Urinary bladder (tissue), 4 donors: ENCODE measurements at places on chromosomes 6 and 20.

DNA sequence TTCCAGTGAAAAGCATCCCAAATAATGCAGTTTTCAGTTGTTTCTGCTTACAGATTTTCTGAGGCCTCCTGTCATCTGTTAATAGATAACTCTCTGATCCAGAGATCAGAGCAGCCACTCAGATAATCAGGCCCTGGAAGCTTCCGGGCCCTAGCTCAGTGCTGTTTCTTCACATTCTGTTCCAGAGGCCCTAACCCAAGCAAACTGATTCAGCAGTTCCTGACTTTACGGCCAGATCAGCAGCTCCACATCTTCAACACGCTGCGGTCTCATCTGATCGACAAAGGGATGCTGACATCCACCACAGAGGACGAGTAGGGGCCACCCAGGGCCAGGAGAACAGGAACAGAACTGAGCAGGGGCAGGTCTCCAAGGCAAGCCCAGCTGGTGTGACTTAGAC lies 63.1 kb downstream of the CDS2 start:
- DNase-seq: no peak

DNA sequence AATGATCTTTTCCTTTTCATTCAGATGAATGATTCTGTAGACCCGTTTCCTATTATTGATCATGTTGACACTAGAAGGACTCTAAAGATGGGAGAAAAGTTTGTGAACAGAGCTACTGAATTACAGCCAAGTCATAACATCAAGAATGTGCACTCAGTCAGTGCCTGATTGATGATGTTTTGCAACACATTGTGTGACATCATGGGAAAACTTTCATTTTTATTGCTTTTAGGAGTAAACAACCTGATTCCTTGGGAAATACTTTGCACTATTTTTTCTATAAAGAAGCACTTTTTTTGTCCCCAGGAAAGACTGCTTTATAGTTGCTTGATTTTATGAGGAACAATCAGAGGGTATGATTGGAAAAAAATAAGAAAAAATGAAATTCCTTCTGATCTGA lies 383.8 kb upstream of the JAG1 start:
- no peak for DNase-seq

GRCh38 chr20:47334022-47334551 lies 22.4 kb downstream of the ZMYND8 start:
- no peak for DNase-seq

- no peak for DNase-seq
These were observed 129.6 kb downstream of the ZDHHC14 start for GRCh38 chr6:157510323-157511188.

GRCh38 chr6:147195510-147195909 lies 8.7 kb upstream of the STXBP5 start:
- DNase-seq: no peak

DNA sequence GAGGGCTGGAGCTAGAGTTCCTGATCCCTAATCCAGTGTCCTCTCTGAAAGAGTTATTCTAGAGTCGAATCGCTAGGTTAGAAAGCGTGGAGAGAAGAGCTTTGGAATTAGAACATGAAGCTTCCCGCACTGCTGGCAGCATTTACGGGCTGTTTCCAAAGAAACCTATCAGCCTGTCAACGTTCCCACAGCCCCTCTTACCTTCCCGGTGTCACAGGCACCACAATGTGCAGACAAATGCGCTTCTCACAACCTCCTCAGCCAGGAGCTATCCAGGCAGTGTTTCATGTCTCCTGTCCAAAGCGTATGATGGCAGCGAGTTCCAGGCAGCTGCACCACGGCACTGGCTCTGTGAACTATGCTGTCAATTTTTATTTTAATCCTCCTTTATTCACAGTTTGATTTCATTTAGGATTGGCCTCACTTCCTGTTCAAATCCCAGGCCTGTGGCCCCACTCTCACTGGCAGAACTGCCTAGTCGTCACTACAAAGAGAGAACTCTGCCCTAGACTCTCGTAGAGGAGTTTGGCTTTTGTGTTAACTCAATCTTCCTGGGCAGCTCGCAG lies 322.8 kb upstream of the SOX4 start:
- no peak for DNase-seq

- DNase-seq: no peak
These were observed 174.7 kb downstream of the FOXC1 start for GRCh38 chr6:1784422-1784884.

GRCh38 chr6:8400663-8401062 lies 34.7 kb downstream of the SLC35B3 start:
- DNase-seq: no peak

DNA sequence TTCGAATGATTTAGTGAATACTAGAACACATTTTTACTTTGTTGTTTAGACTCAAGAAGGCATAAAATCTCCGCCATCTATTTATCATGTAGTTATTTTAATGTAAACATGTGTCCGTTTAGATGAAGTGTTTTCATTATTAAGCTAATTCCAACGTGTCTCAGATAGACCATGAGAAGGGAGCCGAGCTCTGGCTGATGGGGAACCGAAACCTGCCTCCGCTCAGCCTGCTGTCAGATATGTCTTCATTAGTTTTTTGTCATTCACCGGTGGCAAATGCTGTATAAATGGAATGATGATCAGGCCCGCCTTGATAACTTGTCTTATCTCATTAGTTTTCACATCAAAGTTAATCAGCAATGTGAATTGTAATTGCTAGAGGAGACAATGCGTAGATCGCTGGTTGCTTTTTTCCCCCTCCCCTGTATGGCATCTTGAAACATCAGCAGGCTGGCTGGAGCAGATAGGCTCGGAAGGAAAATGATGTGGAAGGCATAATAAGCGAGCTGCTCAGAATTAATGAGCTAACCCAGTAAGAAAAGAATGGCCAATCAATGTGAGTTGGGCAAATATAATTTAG lies 136.4 kb downstream of the LINC00237 start:
- DNase-seq: no peak

DNA sequence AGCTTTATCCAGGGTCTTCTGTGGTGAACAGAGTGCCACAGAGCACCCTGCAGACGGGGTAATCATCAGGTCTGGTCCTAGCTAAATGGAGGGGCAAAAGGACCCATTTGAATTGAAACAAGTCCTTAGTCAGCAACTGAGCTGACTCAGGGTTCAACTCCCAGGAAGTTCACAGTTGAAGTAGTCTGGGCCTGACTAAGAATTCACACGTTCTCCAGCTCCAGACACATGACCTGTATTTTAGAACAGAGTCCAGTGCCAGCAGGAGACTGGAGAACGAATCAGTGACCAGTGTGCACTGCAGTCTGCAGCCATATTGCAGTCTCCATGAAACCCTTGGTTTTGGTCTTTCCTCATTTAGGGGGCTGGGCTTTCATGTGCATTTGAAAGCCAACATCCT lies 85.2 kb downstream of the ELOVL4 start:
- no peak for DNase-seq

DNA sequence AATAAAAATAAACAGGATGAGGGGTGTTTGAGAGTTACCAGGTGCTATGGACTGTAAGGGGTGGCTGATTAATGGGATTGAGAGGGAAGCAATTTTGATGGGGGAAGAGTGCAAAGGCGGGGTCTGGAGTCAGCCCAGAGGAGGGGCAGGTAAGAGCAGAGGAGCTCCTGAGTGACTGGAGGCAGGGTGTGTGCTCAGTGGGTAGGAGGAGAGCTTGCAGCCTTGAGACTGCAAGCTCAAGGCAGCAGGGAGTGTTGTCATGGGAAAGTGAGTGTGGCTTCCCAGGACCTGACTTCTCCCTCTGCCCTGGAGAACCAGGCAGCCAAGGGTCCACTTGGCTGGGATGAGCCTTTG lies 54.2 kb downstream of the RAB44 start:
- no peak for DNase-seq

- DNase-seq: no peak
These were observed at the start of gene ANKRD6 for GRCh38 chr6:89432875-89433251. ANKRD6 (plus strand) TSS chr6:89433152; CDS start chr6:89566977, 133,825 bp downstream.

DNA sequence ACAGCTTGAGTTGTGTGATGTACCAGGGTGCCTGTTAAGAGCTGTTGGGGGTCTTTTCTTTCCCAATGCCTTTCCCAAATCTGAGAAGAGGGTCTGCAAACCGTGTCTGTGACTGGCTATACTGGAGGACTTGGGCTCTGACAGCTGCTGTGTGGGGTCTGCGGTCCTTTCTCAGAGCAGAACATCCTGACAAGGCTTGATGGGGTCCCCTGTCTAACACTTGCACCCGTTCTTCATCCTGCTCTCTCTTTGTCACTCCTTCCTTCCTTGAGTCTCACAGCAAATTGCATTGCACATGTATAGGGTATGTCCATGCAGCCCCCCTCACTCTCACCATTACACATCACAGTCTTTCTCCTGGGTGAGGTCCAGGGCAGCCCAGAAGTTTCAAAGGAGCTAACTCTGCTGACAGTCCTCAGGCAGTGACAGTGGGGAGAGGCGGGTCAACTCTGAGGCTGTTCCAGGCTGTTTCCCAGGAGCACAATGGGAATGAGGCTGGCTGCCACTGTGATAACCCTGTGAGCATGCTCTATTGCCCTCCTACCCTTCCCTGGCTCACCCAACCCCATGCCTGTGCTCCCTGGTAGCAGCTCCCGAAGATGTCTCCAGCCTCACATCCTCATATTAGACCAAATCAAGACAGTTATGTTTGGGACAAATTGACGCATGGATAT lies 163.2 kb upstream of the GGTLC1 start:
- DNase-seq: no peak

DNA sequence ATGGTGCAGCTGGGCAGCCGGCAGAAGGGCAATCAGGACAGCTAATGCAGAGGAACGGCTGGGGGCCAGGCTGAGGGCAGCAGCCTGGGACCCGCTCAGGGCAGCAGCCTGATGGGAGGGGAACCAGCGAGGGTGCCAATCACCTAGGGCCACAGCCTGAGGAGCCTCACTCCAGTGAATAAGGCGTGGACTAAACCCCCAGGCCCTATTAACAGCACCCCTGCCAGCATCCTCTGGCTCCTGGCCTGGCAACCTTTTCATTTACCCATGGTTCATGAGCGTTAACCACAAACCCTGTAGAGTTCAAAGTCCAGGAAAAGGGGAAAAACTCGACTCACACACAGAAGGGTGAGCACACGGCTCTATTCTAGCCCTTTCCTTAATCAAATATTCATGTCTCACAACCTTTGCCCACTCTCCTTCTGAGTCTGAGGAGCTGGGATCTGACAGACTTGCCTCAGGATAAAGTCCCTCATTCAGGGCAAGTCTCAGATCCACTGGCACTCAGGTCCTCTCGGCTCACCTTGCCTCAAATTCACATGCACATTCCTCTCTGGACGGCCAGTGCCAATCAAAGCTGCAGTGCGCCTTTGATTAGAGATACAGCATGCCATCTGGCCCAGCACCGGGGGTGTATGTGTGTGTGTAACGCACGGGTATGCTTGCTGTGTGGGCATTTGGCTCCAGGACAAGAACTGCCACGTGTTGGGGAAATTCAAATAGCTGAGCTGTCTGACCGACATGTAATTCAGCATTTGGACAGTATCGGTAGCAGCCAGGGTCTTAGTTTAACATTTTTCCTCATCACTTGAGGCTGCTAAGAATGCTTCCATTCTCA lies 86.9 kb upstream of the TRAF3IP2 start:
- DNase-seq: no peak

DNA sequence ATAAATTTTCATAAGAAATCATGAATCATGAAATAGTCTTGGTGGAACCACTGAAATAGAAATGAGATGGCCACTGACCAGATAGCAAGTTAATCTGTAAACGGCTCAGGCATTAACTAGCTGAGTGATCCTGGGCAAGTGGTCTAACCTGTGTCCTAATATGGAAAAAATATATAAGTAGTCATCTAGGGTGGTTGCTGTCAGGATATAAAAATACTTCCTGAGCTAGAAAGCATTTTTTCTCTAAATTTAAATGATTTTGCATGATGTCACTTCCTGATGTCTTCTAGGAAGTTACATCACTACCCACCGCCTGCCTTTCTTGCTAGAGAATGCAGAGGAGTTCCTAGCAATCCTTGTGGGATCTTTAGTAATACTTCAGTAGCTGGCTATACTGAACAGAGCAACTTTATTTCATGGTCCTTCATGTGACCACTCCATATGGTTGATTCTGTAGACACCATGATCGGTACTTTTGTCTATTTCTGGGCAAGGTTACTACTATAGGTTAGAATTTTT lies 228.1 kb upstream of the CEP162 start:
- DNase-seq: no peak

GRCh38 chr6:169293196-169293595 lies 39.5 kb upstream of the THBS2 start:
- no peak for DNase-seq

GRCh38 chr6:143299253-143300166 lies 151.0 kb downstream of the ADAT2 start:
- DNase-seq: no peak

GRCh38 chr6:81575442-81575841 lies 177.0 kb downstream of the TENT5A start:
- DNase-seq: no peak

DNA sequence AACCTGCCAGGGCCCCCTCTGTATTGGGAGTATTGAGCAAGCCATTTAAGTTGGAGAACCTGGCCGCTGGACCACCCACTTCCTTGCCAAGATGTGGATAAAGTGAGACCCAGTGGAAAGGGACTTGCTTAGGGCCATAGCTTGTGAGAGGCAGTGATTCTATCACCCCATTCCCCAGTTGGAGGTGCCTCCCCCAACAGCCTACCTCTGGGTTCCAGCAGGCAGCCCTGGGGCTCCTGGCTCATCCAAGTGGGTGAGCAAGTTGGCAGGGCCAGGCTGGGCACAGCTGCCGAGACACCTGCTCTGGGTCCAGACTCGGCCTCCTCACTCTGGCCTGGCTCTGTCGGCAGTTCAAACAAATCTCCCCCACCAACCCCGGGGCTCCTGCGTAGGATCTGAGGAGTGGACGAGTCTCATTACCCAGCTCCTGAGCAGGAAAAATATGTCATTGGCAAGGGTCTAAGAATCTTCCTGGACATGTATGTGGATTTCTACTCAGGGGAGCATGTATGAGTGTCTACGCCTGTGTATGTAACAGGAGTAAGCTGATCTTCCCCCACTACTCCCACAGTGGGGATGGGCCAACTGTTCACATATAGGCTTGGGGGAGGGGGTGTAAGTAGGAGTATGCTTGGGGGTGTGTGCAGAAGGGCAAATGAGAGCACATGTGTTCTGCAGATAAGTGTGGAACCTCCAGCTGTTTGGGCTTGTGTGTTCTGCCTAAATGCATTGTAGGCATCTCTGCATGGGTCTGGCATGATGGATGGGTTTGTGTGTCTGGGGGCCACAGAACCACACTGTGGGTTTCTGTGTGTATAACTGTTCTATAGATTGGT lies 1.9 kb downstream of the ID1 start:
- no peak for DNase-seq
